HuH-7.5 (cell line): ENCODE measurements at places on chromosomes 7 and 10.

DNA sequence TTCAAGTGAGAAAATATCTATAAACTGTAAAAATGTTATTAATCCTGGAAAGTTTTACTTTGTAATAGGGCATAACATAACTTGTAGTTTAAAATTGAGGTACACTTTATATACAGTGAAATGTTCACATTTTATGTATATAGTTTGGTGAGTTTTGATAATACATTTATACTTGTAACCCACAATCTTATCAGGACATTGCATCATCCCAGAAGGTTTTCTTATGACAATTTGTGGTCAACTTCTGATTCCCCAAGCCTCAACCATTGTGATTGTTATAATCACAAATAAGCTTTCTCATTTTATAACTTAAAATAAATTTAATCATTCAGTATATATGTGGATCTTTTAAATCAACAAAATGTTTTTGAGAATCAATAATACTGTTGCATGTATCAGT, 151.1 kb downstream of the TFPI2 start:
- no peak for DNase-seq

GRCh38 chr7:106767078-106767477, 98.0 kb upstream of the PIK3CG start:
- no peak for DNase-seq

DNA sequence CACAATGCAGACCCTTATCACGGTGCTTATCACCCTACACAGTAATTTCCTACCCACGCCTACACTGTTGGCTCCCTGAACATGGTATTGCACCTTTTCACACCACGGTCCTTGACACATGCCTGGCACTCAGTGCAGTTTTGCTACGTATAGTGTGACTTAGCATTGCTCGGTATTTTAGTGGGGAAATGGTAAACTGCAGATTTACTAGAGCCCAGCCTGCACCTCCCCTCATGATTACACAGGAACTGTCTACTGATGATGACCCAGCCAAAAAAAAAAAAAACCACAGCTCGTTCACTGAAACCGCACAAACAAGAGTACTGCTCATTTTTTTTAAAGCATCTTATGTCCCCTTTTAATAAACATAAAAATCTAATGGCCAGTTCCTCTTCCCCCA, 124.2 kb upstream of the ZNF746 start:
- DNase-seq = no peak

- no peak for DNase-seq
These were observed 21.8 kb downstream of the UNCX start for GRCh38 chr7:1254281-1255079.

DNA sequence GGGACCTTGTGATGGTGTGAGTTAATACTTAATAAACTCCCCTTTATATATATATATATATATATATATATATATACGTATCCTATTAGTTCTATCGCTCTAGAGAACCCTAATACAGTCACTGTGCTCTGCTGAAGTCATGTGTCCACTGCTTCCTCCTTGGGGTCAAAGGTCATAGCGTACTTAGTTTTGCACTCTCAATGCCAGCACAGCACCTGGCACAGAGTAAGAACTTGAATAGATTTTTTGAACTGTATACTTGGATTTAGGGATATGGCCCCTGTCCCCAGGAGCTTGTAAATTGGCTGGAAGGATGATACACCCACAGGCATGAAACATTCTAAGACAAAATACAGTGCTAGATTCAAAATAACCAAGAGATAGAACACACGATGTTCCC, 58.9 kb upstream of the PLXNA4 start:
- no peak for DNase-seq

- DNase-seq = no peak
These were observed 13.1 kb downstream of the LRRC4 start for GRCh38 chr7:128017862-128018845.

GRCh38 chr10:110203500-110204455, 3.6 kb upstream of the MXI1 start:
- DNase-seq = no peak

DNA sequence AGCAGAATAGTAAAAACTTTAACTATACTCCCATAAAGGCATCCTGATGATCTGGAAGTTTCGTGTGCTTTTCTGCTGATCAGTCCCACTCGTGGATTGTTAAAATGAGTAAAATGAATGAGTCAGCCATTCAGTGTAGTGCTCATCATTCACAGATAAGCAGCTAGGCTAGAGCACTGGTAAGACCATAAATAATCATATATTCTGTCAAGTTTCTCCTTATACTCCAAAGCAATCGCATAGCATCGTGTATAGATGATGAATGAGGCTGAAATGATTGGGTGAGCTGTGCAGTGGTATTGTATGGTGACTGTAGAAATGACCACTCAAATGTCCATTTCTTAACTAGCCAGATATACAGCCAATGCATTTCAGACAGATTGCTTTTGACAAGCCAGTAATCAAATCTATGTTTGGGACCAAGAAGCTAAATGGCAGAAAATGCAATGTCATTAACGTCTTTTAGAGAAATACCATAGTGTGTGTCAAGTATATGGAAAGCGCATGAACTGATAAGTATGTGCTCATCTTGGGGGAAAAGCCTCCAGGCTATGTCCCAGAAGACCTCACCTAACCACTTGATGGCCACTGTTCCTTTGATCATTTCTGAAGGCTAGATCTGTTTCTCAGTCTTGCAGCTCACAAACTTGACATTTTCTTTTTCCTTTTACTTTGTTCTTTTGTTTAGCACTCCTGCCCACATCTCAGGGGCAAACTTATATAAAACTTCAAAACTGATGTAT, 227.2 kb upstream of the FAM3C start:
- no peak for DNase-seq

DNA sequence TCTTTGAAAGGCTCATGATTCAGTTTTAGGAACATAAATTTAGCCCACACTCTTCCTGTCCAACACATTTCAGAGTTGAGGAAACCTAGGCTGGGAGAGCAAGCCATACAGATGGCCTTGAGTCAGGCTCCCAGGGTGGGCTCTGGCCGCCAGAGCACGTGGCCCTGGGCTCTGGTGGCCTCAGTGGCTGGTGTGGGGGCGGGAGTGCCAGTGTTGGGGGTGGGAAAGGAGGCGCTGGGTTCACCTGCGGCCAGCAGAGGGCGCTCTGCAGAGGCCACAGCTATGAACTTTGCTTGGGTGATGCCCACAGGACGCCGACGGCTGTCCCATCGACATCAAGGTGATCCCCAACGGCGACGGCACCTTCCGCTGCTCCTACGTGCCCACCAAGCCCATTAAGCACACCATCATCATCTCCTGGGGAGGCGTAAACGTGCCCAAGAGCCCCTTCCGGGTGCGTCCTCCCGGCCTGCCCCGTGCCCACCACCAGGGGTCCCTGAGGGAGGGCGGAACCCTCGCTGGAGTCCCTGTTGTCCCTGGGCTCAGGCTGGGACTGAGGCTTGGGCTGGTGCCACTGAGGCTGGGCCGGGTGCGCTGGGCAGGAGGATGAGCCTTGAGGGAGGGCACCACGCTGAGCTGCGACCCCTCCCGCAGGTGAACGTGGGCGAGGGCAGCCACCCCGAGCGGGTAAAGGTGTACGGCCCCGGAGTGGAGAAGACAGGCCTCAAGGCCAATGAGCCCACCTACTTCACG, 11.9 kb downstream of the FLNC start:
- DNase-seq = peak; percentile 92

GRCh38 chr10:45502458-45502857, 128.4 kb downstream of the ALOX5 start:
- no peak for DNase-seq

DNA sequence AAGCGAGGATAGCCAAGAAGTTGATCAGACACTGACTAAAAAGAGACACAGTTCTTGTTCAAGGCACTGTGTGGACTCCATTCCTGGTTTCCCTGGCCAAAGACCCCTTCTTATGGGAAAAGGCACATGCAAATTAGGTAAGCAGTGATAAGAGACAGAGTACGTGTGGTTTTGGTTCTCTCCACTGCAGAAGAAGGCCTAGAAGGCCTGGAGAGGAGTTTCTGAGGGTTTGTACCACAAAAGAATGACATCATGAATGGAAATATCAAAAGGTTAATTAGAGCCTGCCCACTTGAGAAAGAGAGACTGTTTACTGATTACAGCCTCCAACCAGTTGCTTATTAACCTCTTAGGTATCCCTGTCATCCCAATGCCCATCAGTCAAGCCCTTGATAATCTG, 137.5 kb downstream of the ZNF365 start:
- no peak for DNase-seq

- no peak for DNase-seq
These were observed 323.9 kb downstream of the AUTS2 start for GRCh38 chr7:69922026-69922803.

- no peak for DNase-seq
These were observed 143.5 kb downstream of the PIP4K2A start for GRCh38 chr10:22570733-22571430.

- no peak for DNase-seq
These were observed 187.4 kb upstream of the AGR3 start for GRCh38 chr7:17069146-17069545.

DNA sequence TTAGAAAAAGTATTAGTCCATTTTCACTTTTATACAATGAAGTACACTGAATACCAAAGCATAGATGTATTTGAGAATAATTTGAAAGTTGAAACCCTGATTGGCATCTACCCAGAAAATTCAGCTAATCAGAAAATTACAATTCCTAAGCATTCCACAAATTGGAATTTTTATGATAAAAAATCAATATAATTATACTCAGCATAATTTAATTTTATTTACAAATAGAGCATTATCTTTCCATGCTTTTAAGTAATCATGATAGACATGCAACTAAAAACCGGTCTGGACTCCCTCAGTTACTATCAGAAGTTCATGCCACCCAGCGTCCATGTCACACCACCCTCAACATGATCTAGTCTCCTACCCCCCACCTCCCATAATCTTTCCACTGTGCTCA, 50.4 kb downstream of the ARL4A start:
- no peak for DNase-seq

- DNase-seq = no peak
These were observed 43.9 kb downstream of the HIP1 start for GRCh38 chr7:75694638-75695399.

DNA sequence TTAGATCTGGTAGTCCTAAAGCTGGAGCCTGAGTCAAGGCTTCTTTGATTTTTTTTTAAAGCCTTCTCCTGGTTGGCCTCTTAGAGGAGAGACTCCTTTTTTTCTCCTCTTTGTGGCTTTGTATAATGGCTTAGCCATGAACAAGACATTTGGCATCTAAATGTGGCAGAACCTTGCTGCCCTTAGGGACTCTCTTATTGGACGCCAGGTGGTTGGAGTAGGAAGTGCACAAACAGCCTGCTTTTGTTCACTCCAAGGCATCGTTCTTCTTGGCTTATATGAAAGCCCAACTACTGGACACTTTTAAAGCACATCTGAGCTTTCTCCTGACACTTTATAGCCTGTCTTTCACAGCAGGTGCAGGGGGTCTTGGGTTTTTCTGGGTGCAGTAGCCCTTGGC, 25.0 kb downstream of the ZPBP start:
- no peak for DNase-seq

GRCh38 chr7:12488341-12488740, 82.2 kb upstream of the SCIN start:
- no peak for DNase-seq

GRCh38 chr10:64175271-64175962, 654.2 kb downstream of the REEP3 start:
- no peak for DNase-seq

DNA sequence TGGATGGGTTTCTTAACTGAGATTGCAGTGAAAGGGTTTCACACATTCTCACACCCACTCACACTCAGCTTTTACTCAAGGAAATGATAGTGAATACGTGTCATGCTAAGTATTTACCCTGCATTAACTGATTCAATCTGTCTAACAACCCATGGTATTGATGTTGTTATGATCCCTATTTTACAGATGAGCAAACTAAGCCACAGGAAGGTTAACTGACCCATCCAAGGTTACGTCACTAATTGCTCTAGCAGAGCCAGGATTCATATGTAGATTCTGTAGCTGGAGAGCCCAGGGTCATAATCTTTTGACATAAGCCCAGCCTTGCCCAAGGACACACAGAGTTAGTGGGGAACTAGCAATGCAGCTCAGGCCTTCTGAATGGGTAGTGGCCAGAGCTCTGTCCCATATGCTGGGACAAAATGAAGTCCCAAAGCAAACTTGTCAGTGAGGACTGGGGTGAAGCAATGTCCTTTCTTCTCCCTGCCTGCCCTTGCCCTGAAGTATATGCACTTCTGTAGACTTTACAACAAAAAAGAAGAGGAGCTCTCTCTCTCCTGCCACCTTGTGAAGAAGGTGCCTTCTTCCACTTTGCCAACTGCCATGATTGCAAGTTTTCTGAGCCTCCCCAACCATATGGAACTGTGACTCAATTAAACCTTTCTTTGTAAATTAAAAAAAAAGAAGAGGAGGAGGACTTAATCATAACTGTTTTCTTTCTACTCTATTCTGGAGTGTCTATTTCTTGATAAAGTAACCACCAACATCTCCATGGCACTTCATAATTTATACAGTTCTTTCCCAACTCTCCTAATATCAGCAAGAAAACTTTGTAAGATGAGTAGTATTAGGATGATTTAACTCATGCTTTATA, 4.9 kb upstream of the CYP3A7 start:
- no peak for DNase-seq

GRCh38 chr10:24575481-24576002, 148.1 kb downstream of the ARHGAP21 start:
- no peak for DNase-seq

DNA sequence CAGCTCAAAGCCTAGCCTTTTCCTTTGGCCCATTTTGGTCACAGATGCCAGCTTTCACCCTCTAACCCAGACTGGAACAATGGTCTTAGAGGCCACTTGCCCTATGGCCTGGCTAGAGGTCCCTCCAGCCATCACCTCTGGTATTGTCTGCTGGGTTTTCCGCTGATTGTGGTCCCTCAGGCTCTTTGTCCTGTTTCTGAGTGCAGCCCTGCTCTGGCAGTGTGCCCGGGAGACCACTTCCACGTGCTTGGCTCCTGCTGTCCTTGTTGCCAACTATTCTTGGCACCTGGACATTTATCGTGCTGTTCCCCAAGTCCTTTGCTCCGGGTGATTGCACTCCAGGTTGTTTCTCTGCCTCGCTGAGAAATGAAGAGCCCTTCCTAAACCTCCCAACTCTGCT, 53.3 kb upstream of the FAM180A start:
- no peak for DNase-seq

DNA sequence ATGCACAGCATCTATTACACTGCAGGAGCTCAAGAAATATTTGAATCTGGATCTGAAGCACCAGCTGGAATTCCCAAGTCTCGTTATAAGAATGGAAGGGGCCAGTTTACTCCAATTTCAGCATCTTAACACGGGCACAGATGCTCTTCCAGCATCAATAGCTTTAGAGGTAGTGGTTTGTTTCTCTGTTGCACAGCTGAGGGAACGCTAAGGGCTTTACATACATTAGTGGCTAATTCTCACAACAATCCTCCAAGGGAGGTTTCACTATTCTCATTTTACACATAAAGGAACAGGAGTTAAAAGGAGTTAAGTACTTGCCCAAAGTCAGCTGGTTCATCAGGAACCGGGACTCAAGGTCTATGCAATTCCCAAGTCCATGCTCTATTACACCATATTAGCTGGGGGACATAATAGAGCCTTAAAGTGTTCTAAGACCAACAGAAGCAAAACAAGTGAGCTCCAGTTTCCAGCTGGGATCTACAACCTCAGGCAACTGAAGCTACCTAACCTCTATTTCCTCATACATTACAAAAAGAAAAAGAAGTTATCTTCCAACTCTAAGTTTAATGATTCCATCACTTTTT, 9.9 kb downstream of the XPNPEP1 start:
- DNase-seq = no peak

GRCh38 chr10:201328-201771, 66.1 kb downstream of the ZMYND11 start:
- no peak for DNase-seq
